ENCODE measurements at places on chromosomes 3 and 15.

DNA sequence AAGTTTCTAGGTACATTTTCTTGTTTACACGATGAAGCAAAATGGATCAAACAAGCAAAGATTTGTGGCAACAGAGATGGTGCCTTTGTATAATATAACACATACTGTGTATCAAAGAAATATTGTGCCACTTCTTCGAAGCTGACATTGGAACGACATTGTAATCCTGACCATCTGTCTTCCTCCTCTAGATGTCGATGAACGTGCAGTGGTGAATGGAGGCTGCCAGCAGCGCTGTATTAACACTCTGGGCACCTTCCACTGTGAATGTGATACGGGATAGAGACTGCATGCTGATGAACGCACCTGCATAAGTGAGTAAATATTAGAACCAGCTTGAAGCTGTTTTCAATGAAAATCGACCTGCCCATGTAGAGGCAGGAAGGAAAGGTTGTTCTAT, 613.3 kb upstream of the GOLIM4 start:
- DNase-seq: no peak

- no peak for DNase-seq
These were observed 90.7 kb downstream of the ATP8B4 start for GRCh38 chr15:50028326-50028725.

DNA sequence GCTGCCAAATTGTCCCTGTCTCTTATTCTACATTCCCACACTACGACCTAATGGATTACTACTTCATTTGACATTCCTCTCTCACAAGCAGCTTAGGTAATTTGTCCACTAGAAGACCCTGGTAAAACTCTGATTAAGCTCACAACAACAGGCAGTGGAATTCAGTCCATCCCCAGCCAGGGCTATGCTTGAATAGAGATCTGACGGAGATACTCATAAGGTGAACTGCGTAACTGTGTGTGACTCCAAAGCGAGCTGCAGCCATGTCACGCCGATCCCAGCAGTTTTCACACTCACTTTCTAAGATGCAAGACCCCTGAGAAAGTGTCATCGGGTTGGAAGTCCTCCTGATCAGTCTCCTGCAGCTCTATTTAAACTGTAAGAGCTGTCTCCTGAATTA, 25.7 kb upstream of the ROBO2 start:
- no peak for DNase-seq

DNA sequence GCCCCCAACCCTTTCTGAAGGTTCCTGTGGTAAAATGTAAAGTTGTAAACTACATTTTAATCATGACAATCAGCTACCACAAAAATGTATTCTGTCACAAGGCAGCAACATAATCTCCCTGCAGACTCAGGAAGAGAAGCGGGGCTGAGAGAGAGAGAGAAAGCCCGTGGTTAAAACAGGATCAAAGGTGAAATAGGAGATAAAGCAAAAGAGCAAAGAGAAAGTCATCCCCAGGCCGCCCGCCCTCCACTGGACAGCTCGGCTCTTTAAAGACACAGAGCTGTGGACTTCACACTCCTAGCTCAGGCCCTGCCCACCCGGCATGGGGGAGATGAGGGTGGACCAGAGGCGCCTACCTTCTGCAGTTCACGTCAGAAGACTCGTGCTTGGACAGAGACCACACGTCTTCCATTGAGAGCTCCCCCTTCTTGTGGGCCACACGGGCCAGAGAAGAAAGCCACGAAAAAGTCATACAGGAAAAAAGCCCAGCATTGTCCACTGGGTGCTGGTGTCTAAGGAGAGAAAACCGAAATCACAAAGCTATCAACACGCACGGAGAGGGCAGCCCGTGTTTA, 29.4 kb downstream of the ABCC5 start:
- no peak for DNase-seq

GRCh38 chr3:116316771-116317170, 128.5 kb downstream of the LSAMP start:
- no peak for DNase-seq

DNA sequence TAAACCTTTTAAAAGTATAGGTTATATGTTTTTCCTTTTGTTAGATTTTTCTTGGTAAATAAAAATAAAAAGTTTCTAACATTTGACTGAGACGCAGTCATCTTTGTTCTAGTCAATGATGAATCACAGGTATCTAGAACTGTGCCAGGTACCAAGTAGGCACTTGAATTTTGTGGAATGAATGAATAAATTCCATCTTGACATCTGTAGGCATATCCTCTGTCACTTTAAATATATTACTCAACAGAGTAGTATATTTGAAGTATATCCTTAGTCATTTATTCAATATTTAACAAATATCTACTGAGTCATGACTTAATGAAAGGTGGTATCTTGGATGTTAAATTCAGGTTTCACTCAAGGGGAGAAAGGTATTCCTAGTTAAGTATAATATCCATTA, 828.4 kb downstream of the TUSC7 start:
- DNase-seq: no peak

DNA sequence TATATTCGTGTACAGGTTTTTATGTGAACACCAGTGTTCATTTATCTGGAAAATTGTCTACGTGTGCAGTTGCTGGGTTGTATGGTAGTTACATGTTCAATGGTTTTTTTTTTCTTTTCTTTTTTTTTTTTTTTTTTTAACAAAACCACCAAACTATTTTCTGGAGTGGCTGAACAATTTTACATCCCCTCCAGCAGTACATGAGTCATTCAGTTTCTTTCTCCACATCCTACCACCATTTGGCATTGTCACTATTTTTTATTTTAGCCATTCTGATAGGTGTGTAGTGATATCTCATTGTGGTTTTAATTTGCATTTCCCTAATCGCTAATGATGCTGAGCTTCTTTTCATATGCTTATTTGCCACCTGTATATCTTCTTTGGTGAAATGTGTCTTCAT, 256.3 kb upstream of the EOMES start:
- no peak for DNase-seq

Measured in stimulated activated CD4-positive, alpha-beta T cell treated with anti-CD3 and anti-CD28 coated beads, Interleukin-4, amount 100 ng/mL, for 4 hours (primary cell).